ENCODE measurements at places on chromosomes 2 and 18. TPM values are rescaled to one million over a fixed set of nuclear protein-coding genes. Genes with fewer than 3 reads are reported as not detected.

The RND3 gene
- 70.5 TPM for total RNA-seq

The REEP1 gene
- 0.88 TPM for total RNA-seq

The PREPL gene
- total RNA-seq = 13.6 TPM

The RAD51AP2 gene
- not detected for total RNA-seq

The MROH2A gene
- total RNA-seq = 3.6 TPM

The ADAM23 gene
- 0.07 TPM for total RNA-seq

The CCDC178 gene
- total RNA-seq = not detected

The PRADC1 gene
- total RNA-seq = 21.9 TPM

The MTCL1 gene
- 7.4 TPM for total RNA-seq

The BOLL gene
- total RNA-seq = not detected

- no peak for DNase-seq
Measured at GRCh38 chr18:47944972-47945852, 14.8 kb upstream of the SMAD2 start.

GRCh38 chr18:14769381-14769780, 21.4 kb downstream of the ANKRD30B start:
- DNase-seq = no peak

DNA sequence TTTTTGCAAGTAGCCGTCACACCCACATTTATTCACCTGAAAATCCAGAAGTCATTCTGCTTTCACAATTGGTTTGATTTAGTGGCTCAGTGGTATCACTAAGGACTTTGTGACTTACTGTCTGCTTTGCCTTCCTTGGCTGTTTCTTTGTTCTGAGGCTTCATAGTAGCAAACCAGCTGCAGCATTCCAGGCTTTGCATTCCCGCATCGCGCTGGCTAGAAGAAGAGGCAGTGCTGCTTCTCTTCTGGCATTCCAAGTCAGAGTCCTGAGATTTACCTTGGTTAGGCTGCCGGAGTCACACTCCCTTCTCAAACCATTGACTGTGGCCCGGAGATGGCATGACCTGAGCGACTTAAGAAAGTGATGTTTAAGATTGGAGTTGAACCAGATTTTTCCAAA, 35.1 kb downstream of the MYO1B start:
- DNase-seq = no peak

DNA sequence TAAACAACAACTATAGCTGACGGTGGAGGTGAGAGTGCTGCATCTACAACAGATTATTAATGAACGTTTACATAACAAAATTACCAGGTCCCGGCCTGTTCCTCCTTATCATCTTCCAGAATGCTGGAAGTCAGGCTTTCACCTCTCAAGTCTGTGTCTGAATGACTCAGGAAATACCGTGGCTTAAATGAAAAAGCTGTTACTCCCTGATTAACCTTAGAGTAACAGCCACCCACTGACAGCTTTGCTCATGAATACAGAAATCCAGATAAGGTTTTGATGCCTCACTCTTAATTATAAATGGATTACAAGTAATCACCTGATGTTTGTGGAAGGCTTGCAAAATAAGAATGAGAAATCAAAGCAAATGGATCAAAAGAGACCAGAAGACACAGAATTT, 885.3 kb upstream of the CELF4 start:
- DNase-seq = no peak

GRCh38 chr2:159637988-159638501, 21.7 kb upstream of the BAZ2B start:
- DNase-seq = no peak

DNA sequence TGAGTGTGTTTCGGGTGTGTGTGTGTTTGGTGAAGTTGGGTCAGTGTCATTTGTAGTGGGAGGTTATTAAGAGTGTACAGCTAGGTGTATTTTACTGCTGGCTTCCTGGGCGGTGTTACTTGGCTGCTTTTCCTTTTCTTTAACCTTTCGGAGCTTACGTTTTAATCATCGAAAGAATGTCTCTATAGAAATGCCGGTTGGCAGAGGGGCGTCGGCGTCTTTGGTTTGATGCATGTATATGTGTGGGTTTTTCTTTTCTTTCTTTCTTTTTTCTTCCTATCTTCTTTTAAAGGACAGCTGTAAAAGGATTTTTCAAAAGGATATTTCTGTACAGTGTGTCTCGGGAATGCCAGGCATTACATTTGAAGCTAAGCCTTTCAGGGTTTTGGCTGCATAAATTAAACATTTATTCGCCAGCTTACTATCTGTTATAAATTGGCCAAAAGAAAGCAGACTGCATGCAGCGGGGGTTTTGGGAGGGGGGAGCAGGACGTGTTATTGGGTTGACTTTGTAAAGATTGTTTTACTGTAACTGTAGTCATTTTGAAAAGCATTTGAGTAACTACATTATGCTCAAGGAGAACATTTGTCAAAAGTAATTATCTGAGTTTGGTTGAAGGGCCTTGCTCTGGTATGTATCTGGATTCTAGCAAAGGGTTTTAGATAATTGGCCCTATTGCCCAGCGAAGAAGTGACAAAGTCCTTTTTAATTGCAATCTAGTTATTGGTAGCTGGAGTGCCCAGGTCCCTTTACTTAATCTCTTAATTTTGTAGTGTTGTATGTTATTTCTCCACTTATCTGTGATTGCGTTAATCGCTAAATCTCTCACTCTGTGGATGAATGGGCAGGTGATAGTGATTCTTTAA, 1.6 kb downstream of the ASXL3 start:
- no peak for DNase-seq

DNA sequence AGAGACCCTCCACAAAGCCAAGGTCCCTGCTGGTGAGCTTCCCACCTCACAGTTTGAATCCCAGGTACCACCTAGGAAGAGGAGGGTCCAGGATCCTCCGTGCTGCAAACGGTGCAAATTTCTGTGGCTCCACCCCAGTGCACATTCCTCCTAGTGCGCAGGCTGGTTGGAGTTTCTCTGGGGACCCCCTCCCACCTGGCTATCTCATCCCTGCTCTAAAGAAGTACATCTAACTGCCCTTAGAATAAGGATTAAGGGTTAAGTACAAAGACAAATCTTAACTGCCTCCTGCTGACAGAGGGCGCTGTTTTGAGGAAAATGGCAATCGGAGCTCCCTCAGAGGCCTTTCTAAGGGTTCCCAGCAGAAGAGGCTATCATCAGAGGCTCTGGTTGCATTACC, 109.6 kb upstream of the FSIP2 start:
- no peak for DNase-seq

GRCh38 chr2:188068093-188068492, 223.6 kb upstream of the GULP1 start:
- DNase-seq = no peak

- DNase-seq = no peak
Measured at GRCh38 chr2:174088706-174089460, 123.7 kb upstream of the SP3 start.

- DNase-seq = no peak
Measured at GRCh38 chr2:14189929-14190328, 442.6 kb upstream of the LRATD1 start.

- no peak for DNase-seq
Measured at GRCh38 chr2:149627111-149627801, 39.7 kb upstream of the MMADHC start.

- no peak for DNase-seq
Measured at GRCh38 chr18:50638884-50639420, 79.1 kb downstream of the MAPK4 start.

- DNase-seq = no peak
Measured at GRCh38 chr2:169095621-169096105, 26.3 kb downstream of the DHRS9 start.

GRCh38 chr2:230885463-230886130, 20.9 kb downstream of the ITM2C start:
- DNase-seq = no peak

GRCh38 chr2:84556190-84556589, 39.9 kb downstream of the DNAH6 start:
- DNase-seq = no peak

GRCh38 chr2:86078774-86079545, 26.7 kb downstream of the POLR1A start:
- no peak for DNase-seq

DNA sequence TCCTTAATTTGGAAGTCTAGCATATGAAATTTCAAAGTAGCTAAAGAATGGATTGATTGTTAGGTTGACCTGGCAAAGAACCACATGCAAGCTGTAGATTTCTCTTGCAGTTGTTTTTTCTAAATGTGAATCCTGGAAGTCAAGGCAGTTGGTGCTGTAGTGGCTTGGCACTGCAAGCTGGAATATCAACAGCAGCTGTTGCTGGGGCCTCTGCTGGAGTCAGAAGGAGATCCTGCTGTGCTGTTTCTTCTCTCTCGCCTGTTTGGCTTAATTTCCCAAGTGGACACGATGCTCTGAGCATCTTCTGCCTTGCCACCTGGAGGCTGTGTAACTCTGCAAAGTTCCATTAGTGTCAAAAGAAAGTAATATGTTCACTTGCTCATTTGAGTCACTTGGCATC, 12.6 kb downstream of the PIK3C3 start:
- no peak for DNase-seq

DNA sequence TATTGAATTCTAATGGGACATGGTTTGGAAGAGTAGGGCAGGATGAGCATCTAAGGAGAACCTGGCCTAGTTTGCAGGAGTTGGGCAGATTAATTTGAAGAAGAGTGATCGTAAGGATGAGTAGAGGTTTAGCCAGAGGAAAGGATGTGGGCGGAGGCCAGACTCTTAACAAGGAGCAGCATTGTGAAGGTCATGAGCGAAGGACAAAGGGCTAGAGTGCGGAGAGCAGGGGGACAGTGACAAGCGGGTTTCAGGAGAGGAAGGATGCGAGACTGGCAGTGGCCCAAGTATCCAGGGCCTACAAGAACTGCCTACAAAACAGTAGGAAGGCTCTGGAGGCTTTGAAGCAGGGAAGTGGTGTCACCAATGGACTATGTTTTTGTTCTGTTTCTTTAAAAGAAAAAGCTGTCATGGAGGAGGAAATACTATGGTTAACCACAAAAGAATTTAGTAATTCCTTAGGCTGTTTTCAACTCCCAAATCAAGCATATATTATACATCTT, 20.1 kb downstream of the SLC66A3 start:
- no peak for DNase-seq

DNA sequence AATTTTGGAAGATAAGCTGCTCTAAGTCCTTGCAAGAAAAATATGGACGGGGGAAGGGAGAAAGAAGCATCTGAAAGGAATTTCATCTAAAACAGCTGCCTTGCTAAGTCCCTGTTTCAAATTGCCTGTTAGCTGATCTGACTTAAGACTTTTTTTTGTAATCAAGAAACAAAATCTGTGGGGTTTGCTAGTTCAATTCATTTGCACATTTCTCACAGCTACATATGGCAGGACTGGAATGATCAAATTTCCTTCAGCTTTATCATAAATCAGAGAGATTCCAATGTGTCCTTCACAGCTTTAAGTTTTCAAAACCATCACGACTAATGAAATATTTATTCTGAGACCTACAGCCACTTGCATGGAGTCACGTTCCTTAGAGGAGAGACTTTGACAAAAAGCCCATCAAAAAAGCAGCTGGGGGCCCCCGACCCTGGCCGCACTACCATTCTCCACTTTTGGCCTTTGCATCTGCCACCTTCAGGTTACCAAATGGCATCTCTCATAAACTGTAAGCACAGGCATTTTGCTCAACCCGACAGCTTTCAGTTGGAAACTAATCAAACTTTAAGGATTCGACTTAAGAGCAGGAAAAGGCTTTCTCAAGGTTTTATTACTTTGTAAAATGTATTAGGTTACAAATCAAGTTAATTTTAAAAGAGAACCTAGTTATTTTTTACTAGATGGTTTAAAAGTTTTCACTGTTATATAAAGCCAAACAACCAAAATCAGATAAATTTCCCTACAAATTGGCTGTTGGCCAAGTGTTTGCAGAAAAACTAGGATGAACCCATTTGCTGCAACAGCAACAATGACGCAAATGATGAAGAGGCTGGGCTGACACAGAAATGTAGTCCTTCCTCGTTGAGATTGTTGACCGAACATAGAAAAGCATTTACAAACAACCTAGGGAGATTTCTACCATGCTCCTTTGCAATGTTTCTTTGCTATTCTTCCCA, 100.4 kb upstream of the RND3 start:
- no peak for DNase-seq

DNA sequence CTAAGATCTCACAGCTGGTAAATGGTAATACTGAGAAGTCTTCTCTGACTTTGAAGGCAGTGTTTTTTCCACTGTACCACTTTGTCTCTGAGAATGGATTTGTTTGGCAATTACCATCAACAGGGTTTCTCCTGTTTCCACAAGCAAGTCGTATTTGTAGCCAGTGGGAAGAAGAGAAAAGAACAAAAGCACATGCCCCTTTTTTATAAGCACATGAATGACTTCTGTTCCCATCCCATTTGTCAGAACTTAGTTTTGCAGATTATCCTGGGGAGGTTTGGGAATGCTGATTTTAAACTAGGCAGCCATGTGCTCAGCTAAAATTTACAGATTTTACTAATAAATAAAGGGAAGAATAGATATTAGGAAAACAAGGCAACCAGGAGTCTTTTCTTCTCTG, 92.9 kb upstream of the ZSWIM2 start:
- no peak for DNase-seq

- no peak for DNase-seq
Measured at GRCh38 chr18:4074647-4075046, 380.5 kb downstream of the DLGAP1 start.

GRCh38 chr18:3610813-3611212, 160.8 kb downstream of the TGIF1 start:
- peak; percentile 24 for DNase-seq

DNA sequence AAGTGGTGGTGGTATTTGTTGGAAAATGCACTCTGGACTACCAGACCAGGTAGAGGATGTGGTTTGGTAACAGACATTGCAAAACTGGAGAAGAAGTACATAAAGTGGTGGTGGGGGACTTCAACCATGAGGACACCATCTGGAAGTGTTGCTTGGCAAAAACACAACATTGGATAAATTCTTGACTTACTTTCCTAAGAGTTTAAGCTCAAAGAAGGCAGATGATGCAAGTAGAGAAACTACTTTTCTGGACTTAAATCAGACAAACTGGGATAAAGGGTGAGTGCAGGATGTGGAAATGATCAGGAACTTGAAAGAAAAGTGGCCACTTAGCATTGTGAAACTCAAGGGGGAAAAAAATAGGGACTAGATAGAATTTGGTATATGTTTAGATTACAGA, 487.4 kb downstream of the ZEB2 start:
- no peak for DNase-seq

All from right lobe of liver (tissue), 6 donors.